ENCODE measurements at places on chromosomes 1 and 21.

GRCh38 chr1:109314795-109315194, 8.0 kb upstream of the MYBPHL start:
- DNase-seq: no peak

DNA sequence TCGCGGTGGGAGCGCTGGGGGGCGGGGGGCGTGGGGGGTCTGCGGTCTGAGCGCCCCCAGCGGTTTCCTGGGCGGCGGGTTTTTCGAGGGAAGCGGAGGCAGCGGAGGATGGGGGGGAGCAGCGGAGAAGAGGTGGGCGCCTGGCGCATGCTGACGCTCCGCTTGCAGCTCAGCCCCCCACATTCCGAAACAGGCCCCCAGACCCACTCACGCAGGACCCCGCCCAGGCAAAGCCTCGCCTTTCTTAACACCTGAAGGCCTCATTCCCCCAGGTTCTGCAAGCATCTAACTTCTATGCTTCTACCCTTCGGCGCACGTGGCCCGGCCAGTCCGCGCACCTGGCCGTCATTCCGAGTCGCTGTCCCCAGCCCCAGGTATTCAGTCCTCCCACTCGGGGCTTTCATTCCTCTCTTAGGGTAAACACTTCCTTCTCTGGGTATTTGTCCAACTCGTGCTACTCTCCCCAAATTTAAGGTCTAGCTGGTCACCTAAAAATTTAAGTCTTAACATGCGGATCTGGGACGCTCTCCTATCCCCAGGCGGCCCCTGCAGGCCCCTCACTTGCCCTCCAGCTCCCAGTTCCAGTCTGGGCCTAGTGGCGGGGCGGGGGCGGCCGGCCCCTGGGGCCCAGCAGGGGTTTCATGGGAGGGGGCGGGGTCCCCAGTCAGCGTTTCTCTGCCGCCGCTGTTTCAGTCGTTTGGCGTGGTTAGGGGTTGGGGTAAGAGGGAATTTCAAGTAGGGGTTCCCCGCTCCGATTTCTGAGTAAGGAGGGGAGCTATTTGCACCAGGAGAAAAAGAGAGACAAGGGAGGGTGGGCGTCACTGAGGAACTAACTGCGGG, 2.8 kb upstream of the ZBTB7B start:
- no peak for DNase-seq

- no peak for DNase-seq
Observed at GRCh38 chr1:62988867-62989266, 204.9 kb downstream of the ATG4C start.

GRCh38 chr1:8019229-8019620, 6.9 kb downstream of the ERRFI1 start:
- no peak for DNase-seq

DNA sequence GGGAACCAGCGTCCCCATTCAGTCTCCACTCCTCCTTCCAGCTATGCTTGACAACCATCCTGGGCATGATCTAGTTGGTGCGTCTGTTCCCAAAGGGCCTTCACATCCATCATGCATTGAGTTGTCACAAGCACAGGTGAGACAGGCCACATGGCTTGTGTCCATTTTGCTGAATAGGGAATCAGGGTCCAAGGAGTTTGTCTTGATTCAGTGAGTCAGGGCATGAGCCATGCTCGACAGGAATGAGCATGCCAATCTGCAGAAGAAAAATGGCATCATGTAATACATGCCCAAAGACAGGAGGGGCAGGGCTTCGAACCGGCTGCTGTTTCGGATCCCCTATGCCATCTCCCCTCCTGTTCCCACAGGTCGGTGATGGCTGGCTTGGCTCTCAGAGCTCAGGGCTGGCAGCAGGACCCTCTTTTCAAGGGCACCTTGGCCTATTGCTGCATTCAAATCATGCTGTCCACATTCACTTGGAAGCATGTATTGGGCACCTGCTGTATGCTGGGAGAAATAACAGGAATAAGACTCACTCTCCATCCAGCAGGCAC, 44.5 kb downstream of the PKP1 start:
- DNase-seq: no peak

- DNase-seq: no peak
Observed at GRCh38 chr21:29302359-29302875, 3.7 kb downstream of the BACH1 start.

DNA sequence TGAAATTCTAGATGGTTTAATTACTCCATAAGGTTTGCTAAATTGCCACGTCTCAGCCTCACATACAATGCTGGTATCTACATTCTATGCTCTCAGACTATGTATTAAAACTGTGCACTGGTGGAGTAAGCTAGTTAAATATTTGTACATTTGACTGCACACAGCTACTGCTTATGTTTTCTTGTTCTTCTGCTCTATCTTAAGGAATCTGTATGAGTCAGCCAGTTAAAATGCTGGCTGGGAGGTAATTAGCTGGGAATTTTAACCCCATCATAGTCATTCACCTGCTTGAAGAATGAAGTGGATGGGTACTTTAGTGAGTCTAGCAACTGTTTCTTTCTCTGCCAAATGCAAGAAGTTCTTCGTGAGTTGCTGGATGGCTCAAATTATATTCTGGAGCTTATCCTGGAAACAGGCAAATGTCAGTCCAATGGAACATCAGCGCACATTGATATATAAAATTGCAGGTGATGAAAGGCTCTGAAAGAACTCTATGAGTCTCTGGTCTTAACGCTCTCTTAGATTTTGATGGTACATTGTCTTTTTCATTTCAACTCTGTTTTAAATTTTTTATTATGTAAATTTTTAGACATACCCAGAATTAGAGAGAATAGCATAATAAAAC, 83.4 kb downstream of the BACH1 start:
- DNase-seq: no peak

DNA sequence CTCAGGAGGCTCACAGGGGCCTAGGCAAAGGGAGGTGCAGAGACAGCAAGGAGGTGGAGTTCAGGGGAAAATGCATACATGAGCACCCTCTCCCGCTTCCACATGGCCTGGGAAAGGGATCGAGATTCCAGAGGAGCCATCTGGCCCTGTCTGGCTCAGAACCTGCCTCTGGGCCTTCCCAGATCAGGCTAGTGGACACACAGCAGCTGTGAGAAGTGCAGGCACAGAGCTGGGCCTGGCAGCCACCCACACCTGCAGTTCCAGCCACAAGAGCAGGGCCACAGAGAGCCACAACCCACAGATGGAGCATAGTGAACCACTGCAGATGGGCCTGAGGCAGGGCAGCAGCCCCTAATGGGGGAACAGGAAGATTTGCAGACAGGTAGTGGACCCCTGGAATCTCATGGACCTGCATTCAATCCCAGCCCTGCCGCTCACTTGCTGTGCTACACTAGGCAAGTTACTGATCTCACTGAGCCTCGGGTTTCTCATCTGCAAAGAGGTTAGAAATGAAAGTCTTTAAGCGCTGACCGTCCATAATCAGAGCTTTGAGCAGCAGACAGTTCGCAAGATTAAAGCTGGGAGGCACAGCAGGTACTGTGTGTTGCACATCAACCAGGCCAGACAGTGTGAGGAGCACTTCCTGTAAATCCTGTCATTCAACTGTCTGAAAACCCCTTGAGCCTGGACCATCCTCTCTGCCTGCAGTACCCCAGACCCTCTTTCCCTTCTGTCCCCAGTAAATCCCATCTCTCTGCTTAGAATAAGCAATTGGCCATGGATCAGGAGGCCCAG, 58.0 kb downstream of the MATN1 start:
- DNase-seq: no peak

DNA sequence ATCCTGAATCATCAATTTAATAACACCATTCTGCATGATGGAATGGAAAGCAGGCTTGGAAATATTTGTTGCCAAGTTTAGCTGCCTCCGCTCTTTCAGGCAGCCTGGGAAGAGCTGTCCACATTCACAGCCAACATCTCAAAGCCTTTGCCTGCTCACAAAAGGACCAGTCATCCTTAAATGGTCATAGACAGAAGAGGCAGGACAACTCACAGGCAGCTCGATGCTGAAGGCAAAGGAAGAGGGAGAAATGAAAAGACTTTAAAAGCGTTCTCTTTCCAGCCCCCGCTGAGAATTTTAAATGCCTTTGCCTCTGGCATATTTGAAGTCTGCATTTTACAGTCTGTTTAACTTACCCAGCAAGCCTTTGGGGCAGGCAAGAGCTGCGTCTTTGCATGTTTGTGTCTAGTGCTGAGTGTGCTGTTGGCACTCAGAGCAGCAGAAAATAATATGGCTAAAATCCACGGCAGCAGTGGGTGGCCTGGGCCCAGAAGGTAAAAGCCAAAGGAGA, 68.9 kb downstream of the NMNAT2 start:
- DNase-seq: no peak

DNA sequence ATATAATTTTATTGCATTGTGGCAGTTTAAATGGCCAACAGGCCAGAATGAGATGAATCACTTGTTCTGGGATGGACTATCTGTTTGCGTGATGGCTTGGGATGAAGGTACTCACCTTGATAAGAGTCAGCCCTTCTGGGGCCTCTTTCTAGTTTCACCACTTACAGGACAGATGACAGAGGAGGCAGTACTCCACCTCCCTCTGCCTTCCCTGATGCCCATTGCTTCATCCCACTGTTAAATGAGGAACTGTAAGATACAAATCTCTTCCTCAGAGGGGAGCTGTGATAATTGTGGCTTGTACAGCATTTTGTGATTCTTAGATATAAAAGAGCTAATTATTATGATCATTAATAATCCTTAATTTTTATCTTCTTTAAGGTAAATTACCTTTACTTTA, 3.7 kb upstream of the TCHH start:
- DNase-seq: no peak

GRCh38 chr1:178910023-178910422, 39.1 kb upstream of the ANGPTL1 start:
- DNase-seq: no peak

DNA sequence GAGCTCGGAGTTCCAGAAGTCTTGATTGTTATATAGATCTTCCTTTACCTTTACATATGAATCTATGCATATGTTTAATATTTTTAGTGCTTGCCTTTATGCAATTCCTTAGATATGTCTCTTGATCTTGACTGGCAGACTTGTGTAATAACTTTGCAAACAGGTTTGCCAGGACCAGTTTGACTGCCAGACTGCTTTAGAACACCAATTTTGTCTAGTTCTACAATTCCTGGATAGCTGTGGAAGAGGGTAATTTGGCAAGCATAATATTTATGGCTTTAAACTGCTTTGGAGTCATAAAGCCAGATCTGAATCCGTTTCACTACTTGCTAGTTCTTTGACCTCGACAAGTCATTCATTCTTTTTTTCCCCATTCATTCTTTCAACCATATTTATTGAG, 250.0 kb downstream of the FAF1 start:
- DNase-seq: no peak

GRCh38 chr1:153238527-153238926, 21.0 kb upstream of the LORICRIN start:
- DNase-seq: no peak

GRCh38 chr1:16724718-16725438, 15.4 kb upstream of the RNU1-4 start:
- DNase-seq: no peak

DNA sequence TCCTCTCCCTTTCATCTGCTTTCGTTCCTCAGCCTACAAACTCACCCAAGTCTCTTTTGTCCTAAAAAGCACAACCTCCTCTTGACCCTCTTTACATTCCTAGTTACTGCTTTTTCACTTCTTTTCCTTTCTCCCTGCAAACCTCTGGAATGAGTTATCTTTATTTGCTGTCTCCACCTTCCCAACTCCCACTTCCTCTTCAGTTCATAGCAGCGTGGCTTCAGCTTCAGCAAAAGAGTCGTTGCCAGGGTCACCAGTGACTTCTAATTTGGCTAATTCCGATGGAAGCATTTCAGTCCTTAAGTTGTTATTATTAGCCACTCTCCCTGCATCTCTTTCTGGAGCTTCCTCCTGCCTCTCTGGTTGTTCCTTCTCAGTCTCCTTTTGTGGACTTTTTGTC, 6.2 kb upstream of the TMEM54 start:
- no peak for DNase-seq

DNA sequence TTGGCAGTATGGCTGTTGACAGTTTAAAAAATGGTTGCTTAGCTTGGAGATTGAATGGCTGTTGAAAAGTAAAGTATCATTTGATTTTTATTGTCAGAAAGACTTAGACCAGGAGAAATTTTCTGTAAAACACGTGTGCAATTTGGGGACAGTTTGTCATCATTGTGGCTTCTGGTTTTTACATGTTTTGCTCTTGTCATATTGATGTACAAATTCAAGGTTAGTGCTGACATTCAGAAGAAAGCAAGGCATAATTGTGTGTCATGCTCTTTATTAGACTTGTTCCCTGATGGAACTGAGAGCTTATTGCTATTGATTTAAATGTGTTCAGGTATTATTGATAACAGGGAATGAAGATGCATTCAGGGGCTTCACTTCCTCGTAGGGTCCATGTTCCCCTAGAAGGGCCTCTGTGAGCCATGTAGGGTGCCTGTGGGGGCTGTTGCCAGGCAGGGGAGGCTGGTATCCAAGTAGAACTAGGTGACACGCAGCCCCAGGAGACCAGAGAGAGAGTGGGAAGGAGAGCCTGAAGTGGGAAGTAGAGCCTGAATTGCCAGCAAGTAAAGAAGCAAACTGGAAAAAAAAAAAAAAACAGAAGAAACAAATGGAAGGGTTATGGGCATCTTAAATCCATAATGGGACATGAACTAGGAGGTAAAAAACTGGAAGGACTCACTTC, 32.7 kb upstream of the PLXNA2 start:
- DNase-seq: no peak

- DNase-seq: no peak
Observed at GRCh38 chr1:56898879-56899278, 44.3 kb downstream of the C8A start.

DNA sequence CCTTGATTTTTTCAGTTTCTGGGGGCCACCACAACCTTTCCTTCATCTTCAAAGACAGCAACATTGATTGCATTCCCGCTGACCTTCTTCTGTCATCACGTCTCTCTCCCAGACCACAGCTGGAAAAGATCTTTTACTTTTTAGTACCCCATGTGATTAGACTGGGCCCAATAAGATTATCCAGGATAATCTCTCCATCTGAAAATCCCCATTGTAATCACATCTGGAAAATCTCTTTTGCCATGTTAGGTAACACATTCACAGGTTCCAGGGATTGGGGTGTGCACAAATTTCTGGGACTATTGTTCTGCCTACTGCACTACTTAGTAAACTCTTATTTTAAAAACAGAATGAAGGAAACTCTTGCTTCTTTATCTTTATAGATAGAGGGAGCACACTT, 47.1 kb upstream of the INSL5 start:
- no peak for DNase-seq

DNA sequence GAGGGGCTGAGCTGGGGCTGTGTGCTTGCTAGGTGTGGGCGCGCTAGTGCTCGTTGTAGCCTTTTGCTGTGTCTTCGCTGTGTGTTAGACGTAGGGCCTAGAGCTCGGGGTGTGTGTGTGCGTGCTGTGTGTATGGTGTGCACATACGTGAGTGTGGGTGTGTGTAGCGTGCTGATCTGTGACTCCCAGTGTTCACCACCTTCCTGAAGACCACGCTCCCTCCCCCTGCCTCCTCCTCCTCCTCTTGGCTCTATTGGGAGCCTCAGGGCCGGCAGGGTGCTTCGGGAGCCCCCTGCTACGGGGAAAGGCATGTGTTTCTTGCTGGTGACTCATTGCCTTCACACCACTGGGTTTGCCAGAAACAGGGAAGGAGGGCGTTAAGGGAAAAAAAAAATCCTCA, 9.4 kb upstream of the KCNC4 start:
- no peak for DNase-seq

GRCh38 chr21:42174173-42174572, 44.8 kb upstream of the ABCG1 start:
- DNase-seq: no peak

GRCh38 chr1:20380616-20381035, 90.0 kb downstream of the VWA5B1 start:
- DNase-seq: no peak

Data from NCI-H748 treated with DMSO at 0.1 percent for 48 hours (cell line).